Stimulated activated CD4-positive, alpha-beta T cell treated with anti-CD3 and anti-CD28 coated beads, Interleukin-12 subunit alpha, Interleukin-12 subunit beta, amount 100 ng/mL, for 24 hours (primary cell): ENCODE measurements at places on chromosomes 3 and 15.

GRCh38 chr3:182524711-182525401 lies 268.4 kb upstream of the ATP11B start:
- DNase-seq, result no peak

DNA sequence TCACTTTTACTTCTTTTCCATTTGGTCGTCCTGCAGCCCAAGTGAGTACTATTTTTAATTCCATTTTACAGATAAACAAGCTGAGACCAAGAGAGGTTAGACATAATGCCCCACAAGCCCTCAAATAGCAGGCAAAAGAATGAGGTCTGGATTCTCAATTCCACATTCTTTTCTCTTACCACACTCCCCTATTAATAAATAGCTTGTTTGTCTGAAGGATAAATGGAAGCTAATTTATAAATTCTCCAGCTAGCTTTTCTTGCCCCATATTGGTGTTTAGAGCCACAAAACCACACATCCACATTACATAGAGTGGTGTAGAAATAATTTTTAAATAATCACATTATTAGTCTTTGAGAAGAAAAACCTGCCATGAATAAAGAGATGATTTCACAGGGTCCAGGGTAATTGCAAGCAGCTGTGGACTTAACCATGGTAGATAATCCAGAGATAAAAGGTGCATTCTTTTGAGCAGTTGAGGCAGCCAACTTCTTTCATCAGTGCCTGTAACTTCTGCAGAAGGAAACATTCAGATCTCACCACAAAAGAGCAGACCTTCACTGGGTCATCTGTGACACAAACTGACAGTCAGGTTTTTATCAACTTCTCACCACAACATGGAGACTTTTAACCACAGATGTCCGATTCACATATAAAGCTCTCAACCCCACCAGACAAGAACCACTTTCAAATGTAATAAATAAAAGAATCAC lies 313.4 kb upstream of the STT3B start:
- DNase-seq, result no peak

DNA sequence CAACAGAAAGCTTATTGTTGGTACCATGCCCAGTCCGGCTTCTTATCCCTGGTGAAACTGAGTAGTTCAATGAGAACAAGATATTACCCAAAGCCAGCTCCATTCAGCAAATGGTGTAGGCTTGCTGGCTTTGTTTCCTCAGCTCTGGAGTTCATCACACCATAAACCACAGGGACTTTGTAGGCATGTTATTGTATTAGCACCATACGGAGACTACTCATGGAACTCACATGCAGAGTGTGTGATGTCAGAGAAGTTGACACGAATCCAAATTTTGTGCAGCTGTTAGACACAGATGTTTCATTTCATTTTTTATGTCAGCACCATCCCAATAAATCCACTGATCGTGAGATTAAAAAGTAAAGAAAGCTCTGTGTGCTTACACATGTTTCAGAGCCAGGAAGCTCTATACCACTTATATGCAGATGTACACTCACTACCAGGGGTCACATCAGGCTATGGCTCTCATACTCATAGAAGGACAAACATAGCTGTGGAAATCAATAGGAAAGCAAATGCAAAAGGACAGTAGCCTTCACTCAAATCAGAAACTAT lies 63.4 kb upstream of the LEKR1 start:
- no peak for DNase-seq

DNA sequence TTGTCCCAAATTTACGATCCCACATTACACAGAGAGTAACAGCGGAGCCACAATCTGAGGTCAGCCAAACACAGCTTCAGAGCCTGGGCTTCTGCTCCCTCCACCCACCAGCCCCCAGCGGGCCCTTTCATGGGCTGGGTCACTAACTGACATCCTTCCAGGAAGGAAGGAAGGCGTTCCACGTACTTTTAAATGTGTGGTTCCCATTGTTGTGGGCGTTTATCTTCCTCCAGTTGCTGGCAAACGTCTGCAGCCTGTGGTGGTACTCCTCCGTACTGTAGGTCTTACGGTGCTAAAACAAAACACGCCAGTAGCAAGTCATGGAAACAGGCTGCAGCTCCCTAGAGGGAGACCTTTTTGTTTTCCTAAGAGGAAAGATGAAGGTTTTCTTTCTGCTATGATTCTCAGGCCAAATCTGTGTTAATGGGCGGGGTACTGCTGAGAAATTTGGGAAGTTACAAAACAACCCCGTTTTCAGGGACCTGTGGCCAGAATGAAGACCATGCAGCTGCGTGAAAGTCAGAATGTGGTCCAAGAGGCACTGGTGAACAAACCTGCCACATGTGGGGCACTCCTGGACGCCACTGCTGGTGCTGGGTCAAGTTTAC lies 7.6 kb downstream of the CTSH start:
- DNase-seq, result no peak

GRCh38 chr3:189123595-189124387 lies 48.0 kb upstream of the TPRG1 start:
- no peak for DNase-seq

- DNase-seq, result no peak
Observed at GRCh38 chr3:127038466-127038865, 55.6 kb downstream of the PLXNA1 start.

DNA sequence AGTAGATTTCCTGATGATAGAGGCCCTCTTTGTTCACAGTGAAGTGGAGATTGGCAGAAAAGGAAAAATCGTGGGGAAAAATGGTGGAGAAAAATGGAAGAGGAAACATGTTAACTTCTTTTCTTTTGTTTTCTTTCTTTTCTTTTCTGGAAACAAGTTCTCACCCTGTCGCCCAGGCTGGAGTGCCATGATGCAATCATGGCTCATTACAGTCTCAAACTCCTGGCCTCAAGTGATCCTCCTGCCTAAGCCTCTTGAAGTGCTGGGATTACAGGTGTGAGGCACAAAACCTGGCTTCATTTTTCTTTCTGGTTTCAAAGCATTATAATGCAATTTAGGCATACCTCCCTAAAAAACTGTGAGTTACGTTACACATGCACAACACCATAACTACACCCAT lies 464.2 kb downstream of the MECOM start:
- DNase-seq, result no peak

DNA sequence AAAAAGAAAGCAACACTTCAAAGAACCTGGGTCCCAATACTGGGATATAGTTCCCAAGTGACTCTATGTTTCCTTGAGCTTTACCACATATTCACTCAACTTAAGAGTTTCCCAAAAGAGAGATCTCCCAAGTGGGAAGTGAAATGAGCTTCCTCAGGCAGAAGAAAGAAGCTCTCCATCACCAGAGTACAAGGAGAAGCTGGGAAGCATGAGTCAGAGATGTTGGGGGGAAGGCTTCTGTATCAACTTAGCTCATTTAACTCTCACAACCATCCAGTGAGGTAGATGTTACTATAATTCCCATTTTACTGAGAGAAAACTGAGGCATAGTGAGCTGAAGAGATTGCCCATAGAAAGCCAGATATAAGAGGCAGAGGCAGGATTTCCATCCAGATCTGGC lies 47.0 kb upstream of the TRIM42 start:
- DNase-seq, result no peak

GRCh38 chr3:44957986-44958385 lies 18.0 kb downstream of the ZDHHC3 start:
- DNase-seq, result no peak

GRCh38 chr15:91049378-91050127 lies 27.2 kb upstream of the VPS33B start:
- DNase-seq, result peak; percentile 37

DNA sequence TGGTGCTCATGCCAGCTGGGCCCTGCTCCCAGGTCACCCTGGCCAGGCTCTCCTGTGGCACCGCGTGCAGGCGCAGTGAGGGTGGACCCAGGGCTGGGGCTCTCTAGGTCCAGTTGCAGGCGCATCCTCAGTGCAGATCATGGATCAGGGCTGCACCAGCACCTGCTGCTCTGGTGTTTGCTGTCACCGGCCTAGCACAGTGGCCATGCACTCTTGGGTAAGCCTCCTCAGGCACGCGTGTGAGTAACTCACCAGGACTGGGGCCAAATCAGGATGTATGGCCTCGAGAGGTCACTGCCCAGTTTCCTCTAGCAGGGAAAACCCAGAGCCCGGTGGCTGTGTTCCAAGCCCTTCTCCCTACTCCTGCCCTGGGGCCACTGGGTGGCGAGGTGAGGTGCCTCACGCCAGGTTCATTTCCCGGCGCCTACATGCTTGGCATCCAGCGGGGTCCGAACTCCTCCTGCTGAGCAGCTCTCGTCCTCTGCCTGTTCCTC lies 45.5 kb upstream of the SLC41A3 start:
- DNase-seq, result no peak

DNA sequence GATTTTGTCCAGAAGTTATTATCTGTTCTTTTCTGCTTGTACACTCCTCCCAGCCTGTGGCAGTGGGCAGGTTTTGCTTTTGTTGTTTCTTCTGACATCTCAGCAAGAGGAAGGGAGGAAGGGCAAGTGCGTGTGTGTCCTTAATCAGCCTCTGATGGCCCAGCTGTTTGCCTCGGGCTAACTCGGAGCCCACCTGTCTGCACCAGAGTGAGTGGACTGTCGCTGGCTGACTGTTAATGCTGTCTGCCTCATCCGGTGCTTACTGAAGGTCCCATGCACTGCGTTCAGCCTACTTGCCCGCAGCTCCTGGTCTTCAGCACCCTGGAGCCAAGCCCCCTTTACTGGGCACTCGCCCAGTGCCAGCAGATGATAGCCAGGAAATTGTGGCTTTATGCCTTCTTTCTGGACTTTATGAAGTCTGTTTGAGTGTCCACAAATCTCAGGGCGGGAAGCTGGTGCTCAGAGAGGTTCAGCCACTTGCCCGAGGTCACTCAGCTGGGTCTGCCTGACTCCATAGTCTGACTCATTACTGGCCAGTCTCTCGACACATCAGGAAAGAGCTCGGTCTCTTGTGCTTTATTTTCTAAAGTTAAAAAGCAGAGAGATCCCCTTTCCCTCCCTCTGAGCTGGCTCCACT lies 89.5 kb downstream of the CHRNA7 start:
- no peak for DNase-seq

GRCh38 chr3:102129760-102130608 lies 280.7 kb downstream of the NFKBIZ start:
- no peak for DNase-seq

GRCh38 chr3:128969993-128970739 lies 23.7 kb downstream of the CFAP92 start:
- peak; percentile 40 for DNase-seq

DNA sequence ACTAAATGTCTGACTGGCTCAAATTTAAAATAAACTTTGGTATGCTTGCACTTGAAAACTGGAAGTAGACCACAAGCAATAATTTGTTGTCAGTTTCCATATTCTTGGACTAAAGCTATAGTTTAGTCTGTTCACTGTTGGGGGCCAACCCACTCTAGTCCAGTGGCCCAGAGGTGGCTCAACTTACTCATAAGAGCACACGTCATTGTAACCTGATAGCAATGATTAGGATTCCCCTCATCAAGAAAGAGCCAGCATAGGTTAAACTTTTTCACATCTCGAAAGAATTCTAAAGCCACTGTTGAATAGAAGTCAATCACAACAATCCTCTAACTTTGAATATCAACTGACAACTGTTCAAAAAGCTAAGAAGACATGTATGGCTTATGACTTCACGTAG lies 147.0 kb downstream of the MEIS2 start:
- no peak for DNase-seq

DNA sequence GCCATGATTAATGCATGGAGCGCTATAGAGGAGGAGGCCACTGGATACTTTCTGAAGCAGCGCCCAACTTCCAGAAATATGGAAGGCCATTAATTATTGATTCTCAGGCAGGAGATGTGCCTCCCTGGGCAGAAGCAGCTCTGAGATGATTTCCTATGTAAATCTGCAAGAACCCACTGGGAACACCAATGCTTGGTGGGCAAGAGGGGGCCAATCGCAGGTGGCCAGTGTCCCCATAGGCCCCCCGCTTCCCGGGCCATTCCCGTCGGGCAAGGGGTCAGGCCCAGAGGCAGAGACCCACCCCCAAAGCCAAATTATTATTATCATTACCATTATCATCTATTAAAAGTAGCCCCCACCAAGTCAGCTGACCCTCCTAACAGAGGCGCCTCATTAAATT lies 288.0 kb upstream of the TLE3 start:
- DNase-seq, result no peak

DNA sequence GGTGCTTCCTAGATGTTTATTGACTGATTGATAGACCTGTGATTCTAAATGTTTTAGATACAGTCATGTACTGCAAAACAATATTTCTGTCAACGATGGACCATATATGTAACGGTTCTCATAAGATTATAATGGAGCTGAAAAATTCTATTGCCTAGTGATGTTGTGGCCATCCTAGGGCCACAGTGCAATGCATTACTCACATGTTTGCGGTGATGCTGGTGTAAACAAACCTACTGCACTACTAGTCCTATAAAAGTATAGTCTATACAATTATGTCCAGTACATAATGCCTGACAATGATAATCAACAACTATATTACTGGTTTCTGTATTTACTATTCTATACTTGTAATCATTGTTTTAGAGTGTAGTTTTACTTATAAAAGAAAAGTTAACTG lies 46.8 kb downstream of the CHST2 start:
- no peak for DNase-seq

DNA sequence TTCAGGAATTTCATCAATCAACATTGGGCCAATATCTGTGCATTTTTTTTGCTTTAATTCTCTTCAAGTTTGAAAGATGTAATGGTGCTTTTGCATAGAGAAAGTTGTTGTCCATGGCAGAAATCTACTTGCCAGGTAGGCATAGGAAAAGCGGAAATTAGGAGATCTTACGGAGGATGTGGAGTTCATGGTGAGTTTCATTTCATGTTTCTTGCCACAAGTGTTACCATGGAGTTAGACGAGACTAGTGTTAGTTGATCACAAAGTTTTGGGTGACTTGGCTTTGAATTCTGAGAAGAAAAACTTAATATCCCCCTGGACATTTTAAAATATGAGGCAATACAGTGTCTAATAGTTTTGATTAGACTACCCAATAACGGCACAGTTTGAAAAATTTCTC lies 1.0 kb upstream of the P2RY13 start:
- no peak for DNase-seq

DNA sequence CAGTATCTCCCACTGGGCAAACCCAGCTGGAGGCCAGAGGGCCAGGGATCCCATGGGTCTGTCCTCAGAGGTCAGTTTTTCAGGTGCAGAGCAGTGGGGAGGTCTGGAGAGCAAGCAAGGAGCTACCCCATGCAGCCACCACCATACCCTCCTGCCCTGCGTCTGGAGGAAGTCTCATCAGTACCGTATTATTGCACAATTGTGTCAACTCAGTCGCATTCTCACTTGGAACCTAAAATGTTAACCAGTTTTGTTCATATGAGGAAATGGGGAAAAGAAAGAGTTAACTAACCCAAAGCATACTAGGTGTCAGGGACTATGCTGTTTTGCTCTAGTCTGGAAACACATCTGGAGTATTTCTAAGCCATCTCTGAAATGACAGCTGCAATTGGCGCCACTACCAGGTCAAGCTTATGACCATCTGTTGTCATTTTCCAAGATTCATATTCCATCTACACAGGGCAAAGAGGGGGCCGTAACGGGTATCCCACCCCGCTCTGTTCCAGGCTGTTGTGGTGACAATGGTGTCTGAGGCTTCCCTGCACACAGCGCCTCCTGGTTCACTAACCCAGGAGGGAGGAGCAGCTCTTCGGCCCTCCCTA lies 16.9 kb upstream of the APBA2 start:
- no peak for DNase-seq
